ENCODE measurements at places on chromosomes 6 and 20.

DNA sequence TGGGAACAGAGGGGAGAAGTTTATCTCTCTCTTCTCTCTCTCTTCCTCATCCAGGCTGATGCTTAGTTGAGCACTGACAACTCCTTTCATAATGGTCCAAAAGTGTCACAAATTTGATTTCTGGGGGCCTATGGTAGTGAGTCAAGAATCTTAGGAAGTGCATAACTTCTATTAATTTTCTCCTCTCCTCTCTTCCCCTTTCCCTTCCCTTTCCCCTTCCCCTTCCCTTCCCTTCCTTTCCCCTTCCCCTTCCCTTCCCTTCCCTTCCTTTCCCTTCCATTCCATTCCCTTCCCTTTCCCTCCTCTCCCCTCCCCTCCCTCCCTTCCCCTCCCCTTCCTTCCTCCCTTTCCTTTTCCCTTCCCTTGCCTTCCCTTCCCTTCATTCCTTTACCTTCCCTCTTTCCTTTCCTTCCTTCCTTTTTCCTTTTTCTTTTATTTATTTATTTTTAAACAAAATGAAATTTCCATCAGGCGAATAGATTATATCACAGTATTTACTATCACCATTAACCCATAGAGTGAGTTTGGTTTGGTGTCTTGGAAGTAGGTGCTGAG is 56.9 kb upstream of the JAG1 start:
- no peak for DNase-seq

DNA sequence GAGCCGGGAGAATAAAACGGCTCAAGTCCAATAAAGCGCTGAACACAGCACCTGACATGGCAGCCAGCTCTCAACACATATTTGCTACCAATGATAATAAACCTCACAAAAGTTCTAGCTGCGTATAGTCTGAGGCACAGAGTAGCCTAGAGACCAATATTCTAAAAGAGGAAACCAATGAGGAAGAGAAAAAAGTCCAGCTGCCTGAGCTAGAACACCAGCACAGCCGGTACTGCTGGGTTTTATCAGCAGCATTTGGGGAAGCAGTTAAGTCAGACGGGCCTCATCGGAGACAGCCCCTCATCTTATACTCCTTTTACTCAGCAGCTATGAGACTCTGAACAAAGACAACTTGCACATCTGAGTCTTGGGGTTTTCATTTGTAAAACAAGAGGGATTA is 2.4 kb upstream of the RTF2 start:
- DNase-seq, result no peak

DNA sequence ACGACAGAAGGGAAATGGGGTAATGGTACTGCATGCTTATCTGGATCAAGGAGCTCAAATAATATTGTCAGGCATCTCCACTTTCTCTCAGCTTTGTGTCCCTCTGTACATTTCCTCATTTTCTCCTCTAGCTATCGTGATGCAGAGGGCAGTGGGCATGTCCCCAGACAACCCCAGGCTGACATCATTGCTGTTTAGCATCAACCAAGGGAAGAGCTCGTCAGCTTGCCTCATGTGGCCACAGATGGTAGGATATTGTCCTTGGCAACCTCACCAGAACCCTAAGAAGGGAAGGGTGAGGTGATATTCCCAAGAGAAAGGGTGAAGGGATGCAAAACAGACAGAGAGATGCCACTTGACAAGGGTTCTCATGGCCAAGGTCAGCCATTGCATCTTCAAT is 58.3 kb downstream of the MAFB start:
- DNase-seq, result no peak

GRCh38 chr20:25015986-25016385 is 23.4 kb upstream of the APMAP start:
- DNase-seq, result no peak

GRCh38 chr6:37029249-37029971 is 24.0 kb downstream of the FGD2 start:
- peak; percentile 15 for DNase-seq

- DNase-seq, result no peak
These were observed 298.1 kb upstream of the TCF21 start for GRCh38 chr6:133590814-133591213.

DNA sequence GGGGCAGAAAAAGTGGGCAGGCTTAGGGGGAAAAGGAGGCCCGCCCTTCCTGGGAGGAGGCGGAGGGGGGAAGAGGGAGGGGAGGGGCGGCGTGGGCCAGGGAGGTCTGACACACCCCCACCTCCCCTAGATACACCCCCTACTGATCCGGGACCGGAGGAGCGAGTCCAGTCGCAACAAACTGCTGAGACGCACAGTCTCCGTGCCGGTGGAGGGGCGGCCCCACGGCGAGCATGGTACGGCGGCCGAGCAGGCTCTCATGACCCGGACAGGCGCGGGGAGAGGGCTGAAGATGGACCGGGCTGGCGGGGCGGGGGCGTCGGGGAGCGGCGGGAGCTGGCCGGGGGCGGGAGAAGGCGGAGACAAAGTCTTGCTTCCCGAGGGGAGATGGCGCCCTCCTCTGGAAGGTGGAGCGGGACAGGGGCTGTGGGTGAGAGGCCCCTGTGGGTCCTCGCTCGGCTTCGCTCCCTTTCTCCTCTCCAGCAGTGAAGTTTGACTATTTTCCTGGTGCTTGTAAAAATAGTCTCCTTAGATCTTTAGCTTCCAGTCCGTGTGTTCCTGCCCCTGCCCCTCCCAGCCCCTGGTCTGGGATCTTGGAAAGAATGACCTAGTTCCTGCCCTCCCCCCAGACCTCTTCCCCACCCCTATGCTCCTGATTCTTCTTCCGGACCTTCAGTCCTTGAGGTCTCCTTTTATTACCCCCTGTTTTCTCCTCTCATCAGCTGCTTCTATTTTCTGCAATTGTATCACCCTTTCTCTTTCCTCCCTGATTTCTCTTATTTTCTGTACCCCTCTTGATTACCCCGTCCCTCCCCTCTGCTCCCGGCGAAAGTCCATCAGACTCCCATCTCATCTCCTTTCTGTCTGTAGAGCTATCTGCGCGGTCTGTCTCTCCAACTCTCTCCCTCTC is 6.1 kb downstream of the SYNGAP1 start:
- peak; percentile 55 for DNase-seq

DNA sequence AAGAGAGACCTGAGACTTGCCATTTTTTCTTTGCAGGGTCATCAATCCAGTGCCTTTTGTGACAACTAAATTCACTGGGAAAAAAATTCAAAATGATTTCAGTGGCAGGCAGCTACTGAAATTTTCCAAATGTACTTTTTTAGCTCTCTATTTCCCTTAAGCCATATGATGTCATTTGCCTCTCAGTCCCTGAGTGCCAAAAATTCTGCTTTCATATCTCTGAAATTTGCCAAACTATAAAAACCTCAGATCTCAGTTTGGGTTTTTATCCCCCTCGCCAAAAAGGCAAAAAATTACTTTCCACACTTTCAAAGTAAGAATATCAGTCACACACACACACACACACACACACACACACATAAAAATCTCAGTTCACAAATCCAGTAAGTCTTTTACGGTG is 651.3 kb upstream of the ARID1B start:
- DNase-seq, result no peak

DNA sequence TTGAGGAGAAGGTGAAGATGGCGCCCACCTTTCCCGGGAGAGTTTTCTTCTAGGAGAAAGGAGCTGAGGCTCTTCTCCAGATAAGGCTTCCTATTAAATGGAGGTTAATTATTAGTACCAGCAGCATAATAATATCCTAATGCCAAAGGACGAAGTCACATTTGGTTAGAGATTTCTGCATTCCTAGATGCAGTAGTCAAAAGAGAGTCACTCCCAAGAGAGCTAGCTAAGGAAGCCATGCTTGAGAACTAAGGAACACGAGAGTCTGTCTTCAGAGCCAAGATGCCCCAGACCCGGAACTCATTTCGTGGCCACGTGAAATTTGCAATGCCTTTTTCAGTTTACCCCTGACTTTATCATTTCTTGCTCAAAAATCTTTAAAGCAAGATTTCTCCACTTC is 132.7 kb downstream of the TSHZ2 start:
- DNase-seq, result no peak

DNA sequence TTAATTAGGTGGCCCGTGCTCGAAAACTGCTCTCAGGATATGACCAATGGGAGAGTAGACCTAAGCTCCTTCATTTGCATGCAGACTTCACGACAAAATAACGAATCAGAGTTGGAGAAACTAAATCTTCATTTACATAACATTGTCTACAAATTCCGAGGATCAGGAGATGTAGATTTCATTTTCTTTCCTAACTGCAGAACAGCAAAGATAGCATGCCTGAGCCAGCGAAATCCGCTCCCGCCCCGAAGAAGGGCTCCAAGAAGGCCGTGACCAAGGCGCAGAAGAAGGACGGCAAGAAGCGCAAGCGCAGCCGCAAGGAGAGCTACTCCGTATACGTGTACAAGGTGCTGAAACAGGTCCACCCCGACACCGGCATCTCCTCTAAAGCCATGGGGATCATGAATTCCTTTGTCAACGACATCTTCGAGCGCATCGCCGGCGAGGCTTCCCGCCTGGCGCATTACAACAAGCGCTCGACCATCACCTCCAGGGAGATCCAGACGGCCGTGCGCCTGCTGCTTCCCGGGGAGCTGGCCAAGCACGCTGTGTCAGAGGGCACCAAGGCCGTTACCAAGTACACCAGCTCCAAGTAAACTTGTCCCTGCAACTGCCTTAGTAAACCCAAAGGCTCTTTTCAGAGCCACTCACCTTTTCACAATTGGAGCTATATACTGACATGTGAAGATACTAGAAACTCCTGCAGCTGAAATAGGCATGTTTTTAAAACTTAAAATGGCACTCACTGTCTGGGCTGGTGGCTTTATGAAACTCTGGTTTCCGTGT is 96.5 kb downstream of the HFE start:
- peak; percentile 24 for DNase-seq

DNA sequence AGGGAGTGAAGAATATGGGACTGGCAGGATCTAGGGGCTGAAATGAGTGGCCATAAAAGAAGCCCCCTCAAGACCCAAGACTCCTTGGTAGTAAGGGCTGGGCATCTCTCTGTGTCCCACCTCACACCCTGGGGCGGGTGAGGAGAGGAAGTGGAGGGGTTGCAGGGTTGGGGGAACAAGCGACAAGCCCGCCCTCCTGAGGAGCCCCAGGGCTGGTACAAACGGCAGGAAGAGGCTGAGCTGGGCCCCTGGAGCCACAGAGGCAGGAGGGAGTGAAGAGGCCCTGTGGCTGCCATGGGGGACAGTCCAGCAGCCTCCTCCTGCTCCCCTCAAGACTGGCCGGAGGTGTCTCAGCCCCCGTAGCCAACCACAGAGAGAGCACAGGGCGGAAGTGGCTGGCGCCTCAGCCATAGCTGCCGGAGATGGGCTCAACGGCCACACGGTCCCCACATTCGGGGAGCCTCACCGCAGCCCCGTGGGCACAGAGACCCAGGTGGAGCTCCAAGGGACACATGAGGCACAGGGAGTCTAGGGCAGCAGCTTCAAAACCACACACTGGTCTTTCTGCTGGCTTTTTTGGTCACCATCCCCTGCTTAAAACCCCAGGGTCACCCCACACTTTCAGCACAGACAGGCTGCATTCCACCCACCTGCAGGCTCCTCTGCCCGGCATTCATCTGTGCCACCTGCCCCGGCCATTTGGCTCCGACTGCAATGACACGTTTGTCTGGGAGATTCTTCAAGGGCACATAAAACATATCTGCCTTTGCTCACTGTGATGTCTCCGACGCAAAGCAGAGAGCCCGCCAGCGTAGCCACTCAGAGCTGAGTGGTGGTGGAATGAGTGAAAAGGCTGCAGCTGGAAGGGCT is 524 bp downstream of the C20orf203 start:
- DNase-seq, result no peak

- DNase-seq, result no peak
These were observed 36.1 kb downstream of the FASTKD5 start for GRCh38 chr20:3123542-3123941.

DNA sequence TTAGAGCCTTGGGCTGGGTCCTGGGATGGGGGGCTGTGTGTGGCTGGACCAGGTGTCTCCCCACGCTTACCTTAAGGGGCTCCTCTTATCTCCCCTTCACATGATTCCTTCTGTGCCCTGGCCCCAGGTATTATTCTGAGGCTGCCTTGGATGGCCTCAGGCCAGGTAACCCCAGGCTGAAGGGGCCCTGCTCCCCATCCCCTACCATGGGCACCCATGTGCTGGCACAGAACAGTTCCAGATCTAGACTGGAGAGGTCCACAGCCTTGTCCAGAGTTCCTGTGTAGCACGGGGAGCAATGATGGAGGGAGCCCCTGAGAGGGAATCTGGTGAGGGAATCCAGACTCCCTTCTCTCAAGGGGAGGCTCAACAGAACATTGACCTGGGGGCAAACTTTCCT is 32.1 kb downstream of the MOCS1 start:
- no peak for DNase-seq
